Type B pancreatic cell (in vitro differentiated cells): ENCODE measurements at places on chromosomes 4 and X. TPM values are rescaled to one million over a fixed set of nuclear protein-coding genes. Genes with fewer than 3 reads are reported as not detected.
A peak's percentile ranks its signal among the peaks of the same experiment; 100 is the strongest.

- H3K27ac ChIP-seq: no peak overlapping the region
- no peak overlapping the region for H3K4me3 ChIP-seq
- no peak for DNase-seq
- H3K36me3 ChIP-seq: no peaks in the 10 kb centered on the region
- peaks cover 29% of the 10 kb centered on the region for H3K4me1 ChIP-seq
Measured at GRCh38 chr4:185915817-185916216, 103.8 kb upstream of the SORBS2 start.

- H3K4me1 ChIP-seq: peaks cover 1% of the 10 kb centered on the region
- peaks cover 52% of the 10 kb centered on the region for H3K36me3 ChIP-seq
- H3K27me3 ChIP-seq: no peaks in the 10 kb centered on the region
Measured at GRCh38 chr4:186596346-186596745, 41.0 kb upstream of the MTNR1A start.

GRCh38 chr4:6926681-6927478 is 17.3 kb downstream of the TBC1D14 start:
- peaks cover 26% of the 10 kb centered on the region for H3K36me3 ChIP-seq
- peak overlapping the region; percentile 78 for H3K27ac ChIP-seq
- peaks cover 56% of the 10 kb centered on the region for H3K4me1 ChIP-seq
- no peak for DNase-seq
- H3K27me3 ChIP-seq: no peaks in the 10 kb centered on the region

Gene SLITRK4
- total RNA-seq: 0.71 and 3.7 TPM in 2 replicates

GRCh38 chr4:41043465-41043864 is 170.9 kb downstream of the APBB2 start:
- H3K36me3 ChIP-seq: peaks cover 10% of the 10 kb centered on the region
- H3K27me3 ChIP-seq: no peaks in the 10 kb centered on the region
- H3K4me3 ChIP-seq: no peak overlapping the region

DNA sequence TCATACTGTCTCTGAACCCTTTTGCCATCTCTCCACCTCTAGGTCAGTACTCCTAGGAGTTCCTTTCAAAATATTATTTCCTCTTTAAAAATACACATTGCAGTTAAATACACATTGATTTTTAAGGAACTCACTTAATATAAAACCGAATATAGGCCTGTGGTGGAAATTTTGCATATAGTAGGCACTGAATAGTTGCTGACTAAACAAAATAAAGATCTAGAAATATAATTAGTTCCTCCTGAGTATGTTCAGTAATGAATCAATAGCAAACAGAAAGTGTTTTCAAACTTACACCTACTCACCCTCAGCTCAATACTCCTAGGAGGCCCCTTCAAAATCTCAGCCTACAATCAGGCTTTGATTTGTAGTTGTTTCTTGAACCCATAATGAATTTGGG is 61.5 kb downstream of the IGSF1 start:
- H3K27ac ChIP-seq: no peak overlapping the region
- H3K4me1 ChIP-seq: no peaks in the 10 kb centered on the region
- DNase-seq: no peak
- H3K4me3 ChIP-seq: no peak overlapping the region
- peaks cover 7% of the 10 kb centered on the region for H3K27me3 ChIP-seq
- no peaks in the 10 kb centered on the region for H3K36me3 ChIP-seq

DNA sequence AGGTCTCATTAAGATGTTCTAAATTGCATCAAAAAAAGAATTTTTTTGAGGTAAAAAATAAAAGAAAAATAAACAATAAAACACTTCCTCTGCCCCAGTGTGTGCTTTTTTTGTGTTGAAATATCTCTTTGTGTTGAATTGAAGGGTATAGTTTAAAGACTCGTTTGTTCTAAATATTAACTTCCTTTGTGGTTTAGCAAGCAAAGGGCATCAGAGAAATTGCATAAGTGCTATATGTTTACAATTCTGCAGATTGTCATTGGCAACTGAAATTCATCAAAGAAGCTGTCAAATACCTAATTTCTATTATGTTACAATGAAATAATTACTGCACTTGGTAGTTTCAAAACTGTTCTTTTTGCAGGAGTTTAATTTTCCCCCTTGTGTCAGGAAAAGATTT is 260.5 kb downstream of the DKK2 start:
- H3K27me3 ChIP-seq: no peaks in the 10 kb centered on the region
- H3K27ac ChIP-seq: no peak overlapping the region
- H3K36me3 ChIP-seq: no peaks in the 10 kb centered on the region
- no peaks in the 10 kb centered on the region for H3K4me1 ChIP-seq
- no peak for DNase-seq

Gene TCEAL5
- 0.71 TPM in 1 of 2 replicates, not detected in the other for total RNA-seq

DNA sequence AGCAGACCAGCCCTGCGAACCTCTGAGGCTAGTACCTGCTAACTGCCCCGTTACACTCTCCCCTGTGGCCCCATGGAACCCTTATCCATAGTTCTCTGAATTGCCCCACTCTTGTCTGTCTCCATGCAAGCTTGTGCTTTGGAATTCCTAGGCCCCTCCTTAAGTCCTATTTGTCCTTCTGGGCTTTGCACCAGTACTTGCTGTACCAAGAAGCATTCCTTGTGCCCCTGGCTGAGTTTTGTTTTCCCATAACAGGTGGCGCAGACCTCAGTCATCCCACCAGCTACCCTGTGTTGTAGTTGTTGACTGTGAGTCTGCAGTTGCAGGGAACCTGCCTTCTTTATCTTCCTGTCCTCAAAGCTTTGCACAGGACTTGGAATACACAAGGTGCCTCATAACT is 147.9 kb downstream of the AMMECR1 start:
- H3K27ac ChIP-seq: no peak overlapping the region
- peaks cover 32% of the 10 kb centered on the region for H3K36me3 ChIP-seq
- no peaks in the 10 kb centered on the region for H3K4me1 ChIP-seq
- no peak for DNase-seq
- H3K4me3 ChIP-seq: no peak overlapping the region

GRCh38 chr4:111610681-111611080 is 534.6 kb upstream of the FAM241A start:
- H3K27ac ChIP-seq: no peak overlapping the region
- DNase-seq: no peak
- H3K4me1 ChIP-seq: no peaks in the 10 kb centered on the region
- peaks cover 3% of the 10 kb centered on the region for H3K27me3 ChIP-seq

DNA sequence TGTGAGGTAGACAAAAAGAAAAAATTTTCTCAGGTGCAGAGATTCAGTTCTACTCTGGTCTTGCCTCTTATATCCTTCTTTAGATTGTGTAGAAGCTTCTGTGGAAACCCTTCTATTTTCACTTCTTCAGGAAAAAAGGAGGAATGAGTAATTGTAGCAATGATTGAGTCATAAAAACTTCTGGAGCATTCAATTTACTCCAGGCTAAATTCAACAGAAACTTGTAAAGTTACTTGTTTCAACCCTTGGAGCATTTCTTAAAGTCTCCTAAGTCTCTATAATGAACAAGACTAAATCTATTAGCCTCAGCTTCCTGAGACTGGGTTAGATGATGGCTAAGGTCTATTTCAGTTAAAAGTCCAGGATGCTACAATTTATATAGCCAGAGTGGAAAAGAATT is 29.9 kb downstream of the BOD1L1 start:
- no peak for DNase-seq
- H3K4me1 ChIP-seq: no peaks in the 10 kb centered on the region
- peaks cover 23% of the 10 kb centered on the region for H3K36me3 ChIP-seq

Gene SERPINA7
- not detected in 2 replicates for total RNA-seq

DNA sequence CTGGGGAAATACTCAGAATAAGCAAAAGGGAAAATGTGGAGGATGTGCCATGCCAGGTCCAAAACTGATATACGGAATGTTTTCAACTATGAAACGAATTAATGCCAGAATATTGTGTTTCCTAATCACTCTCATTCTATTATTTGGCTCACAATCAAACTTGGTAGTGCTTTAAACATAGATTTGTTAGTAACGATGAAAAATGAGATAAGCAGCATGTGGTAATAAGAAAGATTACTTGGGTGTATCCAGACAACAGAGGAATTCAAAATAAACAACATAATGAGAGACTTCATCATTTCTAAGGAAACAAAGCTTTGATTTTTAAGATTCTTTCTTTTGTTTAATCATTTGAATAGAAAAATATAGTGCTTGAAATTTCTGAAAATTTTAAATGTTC is 237.3 kb downstream of the TACR3 start:
- DNase-seq: no peak
- no peak overlapping the region for H3K4me3 ChIP-seq
- no peak overlapping the region for H3K27ac ChIP-seq
- H3K27me3 ChIP-seq: no peaks in the 10 kb centered on the region

DNA sequence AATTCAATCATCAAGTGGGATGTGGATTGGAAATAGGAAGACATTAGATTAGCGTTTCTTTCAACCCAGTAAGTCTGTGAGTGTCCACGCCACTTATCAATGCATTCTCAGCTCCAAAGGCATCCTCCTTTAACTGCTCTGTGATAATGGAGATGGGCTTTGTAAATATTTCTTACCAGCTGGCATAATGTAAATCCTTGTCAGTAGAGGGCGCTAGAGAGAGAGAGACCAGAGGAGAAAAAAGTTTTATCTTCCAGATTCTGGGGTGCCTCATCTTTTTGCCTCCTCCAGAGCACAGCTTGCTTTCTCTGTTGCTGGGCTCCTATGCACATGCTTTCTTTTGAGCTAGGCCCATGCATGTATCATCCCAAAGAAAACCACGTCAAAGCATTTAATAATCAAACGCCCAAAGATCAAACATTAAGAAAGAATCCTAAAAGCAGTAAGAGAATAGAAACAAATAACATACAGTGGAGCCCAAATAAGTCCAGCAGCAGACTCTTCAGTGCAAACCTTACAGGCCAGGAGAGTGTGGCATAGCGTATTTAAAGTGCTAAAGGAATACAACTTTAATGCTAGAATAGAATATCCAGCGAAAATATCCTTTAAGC is 9.6 kb upstream of the MTMR1 start:
- no peak overlapping the region for H3K4me3 ChIP-seq
- no peaks in the 10 kb centered on the region for H3K27me3 ChIP-seq
- no peak for DNase-seq
- no peaks in the 10 kb centered on the region for H3K4me1 ChIP-seq
- no peak overlapping the region for H3K27ac ChIP-seq

DNA sequence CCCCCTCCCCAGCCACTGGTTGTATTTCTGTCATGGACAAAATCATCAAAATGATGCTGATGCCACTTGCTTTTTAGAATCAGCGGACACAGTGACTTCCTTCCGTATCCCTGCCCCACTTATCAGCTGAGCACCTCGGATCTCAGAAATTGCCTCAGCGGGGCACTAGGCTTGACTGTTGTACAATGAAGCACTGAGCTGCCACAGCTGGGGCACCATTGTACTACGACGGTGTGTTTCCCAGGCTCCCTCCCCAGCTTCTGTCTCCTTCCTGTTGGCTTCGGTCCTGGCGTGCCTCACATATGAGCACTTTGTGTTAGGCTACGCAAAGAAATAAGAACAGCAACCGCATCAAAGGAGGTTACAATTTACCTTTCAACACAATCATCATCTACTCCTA is 82.4 kb downstream of the F11 start:
- H3K4me1 ChIP-seq: no peaks in the 10 kb centered on the region
- DNase-seq: no peak
- no peak overlapping the region for H3K27ac ChIP-seq
- H3K27me3 ChIP-seq: peaks cover 7% of the 10 kb centered on the region

- DNase-seq: no peak
- no peak overlapping the region for H3K27ac ChIP-seq
- no peaks in the 10 kb centered on the region for H3K4me1 ChIP-seq
- H3K27me3 ChIP-seq: no peaks in the 10 kb centered on the region
- no peak overlapping the region for H3K4me3 ChIP-seq
Measured at GRCh38 chr4:119231491-119231890, 19.0 kb downstream of the USP53 start.

DNA sequence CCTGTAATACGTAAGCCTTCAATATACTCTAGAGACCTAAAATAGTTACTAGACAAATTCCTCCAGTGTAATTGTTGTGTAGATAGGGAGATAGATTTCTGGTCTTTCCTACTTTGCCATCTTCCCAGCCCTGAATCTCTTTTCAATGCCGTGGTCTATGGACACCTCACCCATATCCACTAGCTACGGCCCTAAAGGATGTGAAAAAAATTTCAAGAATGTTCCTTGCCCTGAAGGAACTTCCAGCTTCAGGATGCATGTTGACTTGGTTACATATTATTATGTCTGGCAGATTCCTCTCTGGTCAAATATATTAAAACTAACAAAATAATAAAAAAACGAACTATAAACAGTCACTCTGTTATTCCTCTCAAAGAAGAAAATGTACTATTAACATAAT is 52.4 kb upstream of the TSPAN5 start:
- H3K4me3 ChIP-seq: no peak overlapping the region
- no peak overlapping the region for H3K27ac ChIP-seq
- H3K36me3 ChIP-seq: no peaks in the 10 kb centered on the region
- no peak for DNase-seq

- H3K27me3 ChIP-seq: no peaks in the 10 kb centered on the region
- H3K4me1 ChIP-seq: peaks cover 6% of the 10 kb centered on the region
- H3K4me3 ChIP-seq: no peak overlapping the region
- DNase-seq: no peak
Measured at GRCh38 chrX:6149060-6149872, 79.4 kb downstream of the NLGN4X start.

- no peak overlapping the region for H3K4me3 ChIP-seq
- no peaks in the 10 kb centered on the region for H3K27me3 ChIP-seq
- no peak overlapping the region for H3K27ac ChIP-seq
- H3K4me1 ChIP-seq: peaks cover 2% of the 10 kb centered on the region
- peaks cover 33% of the 10 kb centered on the region for H3K36me3 ChIP-seq
Measured at GRCh38 chr4:89007338-89007939, 49.5 kb downstream of the FAM13A start.

DNA sequence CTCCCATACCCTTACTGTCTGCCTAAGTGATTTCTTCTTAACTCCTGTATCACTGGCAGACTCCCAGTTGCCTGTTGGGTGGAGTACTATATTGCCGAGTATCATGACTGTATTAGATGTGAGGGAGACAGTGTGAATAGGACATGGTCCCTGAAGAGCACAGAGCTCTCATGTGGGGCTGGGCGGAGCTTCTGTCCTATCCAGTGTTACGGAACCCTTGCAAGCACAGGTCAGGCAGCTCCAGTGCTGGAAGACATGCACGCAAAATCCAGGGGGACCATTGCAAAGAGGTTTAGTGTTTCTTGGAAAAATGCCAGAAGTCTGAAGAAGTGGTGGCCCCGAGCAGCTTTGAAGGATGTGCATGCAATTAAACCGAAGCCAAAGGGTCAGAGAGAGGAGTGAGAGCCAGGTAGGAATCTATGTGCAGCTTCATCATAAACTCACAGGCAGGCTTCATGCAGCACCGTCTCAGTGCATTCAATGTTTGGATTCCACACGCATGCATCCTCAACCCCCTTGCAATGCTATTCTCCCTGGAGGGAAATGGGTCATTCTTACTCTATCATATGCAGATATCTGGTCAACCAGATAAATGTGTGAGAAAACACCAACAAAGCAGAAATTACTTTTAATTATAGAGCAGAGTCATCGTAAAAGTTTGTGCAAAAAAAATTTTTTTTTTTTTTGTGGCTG is 49.7 kb upstream of the DHRSX start:
- peaks cover 2% of the 10 kb centered on the region for H3K27me3 ChIP-seq
- peaks cover 3% of the 10 kb centered on the region for H3K36me3 ChIP-seq
- no peak overlapping the region for H3K27ac ChIP-seq
- DNase-seq: no peak

Gene SEC24B
- 37.4 and 39.1 TPM in 2 replicates for total RNA-seq

GRCh38 chrX:120308558-120308957 is 2.7 kb downstream of the TMEM255A start:
- no peak overlapping the region for H3K27ac ChIP-seq
- H3K4me3 ChIP-seq: peak overlapping the region; percentile 91
- peaks cover 77% of the 10 kb centered on the region for H3K27me3 ChIP-seq
- no peak for DNase-seq
- H3K4me1 ChIP-seq: peaks cover 7% of the 10 kb centered on the region
- no peaks in the 10 kb centered on the region for H3K36me3 ChIP-seq
